ENCODE measurements at places on chromosomes 13 and 19.

- no peak for DNase-seq
These were observed 257.5 kb downstream of the PCDH9 start for GRCh38 chr13:66972659-66973058.

GRCh38 chr13:97142452-97142851 is 79.7 kb upstream of the MBNL2 start:
- no peak for DNase-seq

GRCh38 chr13:42633495-42633894 is 59.5 kb downstream of the TNFSF11 start:
- no peak for DNase-seq

DNA sequence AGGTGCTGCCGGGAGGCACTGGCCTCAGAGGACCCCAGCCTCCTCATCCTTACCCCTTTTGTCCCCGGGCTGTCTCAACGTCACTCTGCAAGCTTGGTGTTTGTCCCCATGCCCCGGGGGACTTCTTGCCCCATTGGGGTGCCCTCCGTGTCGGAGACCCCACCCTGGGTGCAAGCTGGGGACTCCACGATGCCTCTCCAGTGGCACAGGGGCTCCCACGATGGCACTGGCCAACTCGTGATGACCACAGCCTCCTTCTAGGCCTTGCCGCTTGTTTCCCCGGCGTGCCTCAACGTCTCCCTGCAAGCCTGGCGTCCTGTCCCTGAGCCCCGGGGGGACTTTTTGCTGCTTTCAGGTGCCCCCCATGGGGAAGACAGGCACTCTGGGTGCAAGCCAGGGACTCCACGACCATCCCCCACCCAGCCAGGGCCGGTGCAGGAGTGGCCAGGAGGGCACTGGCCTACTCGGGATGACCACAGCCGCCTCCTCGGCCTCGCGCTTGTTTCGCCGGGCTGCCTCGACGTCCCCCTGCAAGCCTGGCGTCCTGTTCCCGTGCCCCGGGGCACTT is 237.0 kb downstream of the TUBA3C start:
- DNase-seq: no peak

DNA sequence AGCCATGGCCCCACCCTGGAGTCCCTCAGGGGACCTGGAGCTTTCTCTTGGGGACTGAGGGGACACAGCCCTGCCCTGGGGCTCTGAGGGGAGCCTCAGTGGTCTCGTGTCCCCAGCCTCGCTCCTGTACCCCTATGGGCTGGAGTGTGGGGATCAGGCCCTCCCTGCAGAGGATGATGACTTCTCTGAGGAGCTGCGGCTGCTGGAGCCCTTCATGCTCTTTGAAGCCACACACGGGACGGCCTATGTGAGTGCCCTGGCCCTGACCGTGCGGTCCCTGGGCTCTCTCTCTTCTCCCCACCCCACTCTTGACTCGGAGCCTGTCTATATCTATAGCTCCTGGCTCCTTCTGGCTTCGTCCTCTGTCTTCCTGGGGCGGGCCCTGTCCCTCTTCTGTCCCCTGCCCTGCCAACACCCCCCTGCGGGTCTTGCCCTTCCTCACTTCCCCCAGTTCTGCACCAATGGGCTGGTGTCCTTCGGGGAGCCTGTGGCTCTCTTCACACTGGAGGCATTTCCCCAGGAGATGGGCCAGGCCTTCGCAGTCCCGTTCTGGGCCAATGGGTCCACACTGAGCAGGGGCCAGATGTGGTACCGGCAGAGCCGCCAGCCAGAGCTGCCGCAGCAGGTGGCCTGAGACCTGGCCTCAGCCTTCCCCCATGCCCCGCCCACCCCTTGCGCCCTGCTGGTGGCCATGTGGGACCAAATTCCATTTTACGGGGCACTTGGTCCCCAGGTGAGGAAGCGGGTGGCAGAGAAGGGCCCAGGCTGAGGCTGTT is 33.1 kb downstream of the HPN start:
- no peak for DNase-seq
